HFFc6 (cell line): ENCODE measurements at places on chromosomes 1 and 21. TPM values are rescaled to one million over a fixed set of nuclear protein-coding genes. Genes with fewer than 3 reads are reported as not detected.

GRCh38 chr1:227885648-227886502 is 61.9 kb downstream of the WNT9A start:
- peak; percentile 29 for DNase-seq

DNA sequence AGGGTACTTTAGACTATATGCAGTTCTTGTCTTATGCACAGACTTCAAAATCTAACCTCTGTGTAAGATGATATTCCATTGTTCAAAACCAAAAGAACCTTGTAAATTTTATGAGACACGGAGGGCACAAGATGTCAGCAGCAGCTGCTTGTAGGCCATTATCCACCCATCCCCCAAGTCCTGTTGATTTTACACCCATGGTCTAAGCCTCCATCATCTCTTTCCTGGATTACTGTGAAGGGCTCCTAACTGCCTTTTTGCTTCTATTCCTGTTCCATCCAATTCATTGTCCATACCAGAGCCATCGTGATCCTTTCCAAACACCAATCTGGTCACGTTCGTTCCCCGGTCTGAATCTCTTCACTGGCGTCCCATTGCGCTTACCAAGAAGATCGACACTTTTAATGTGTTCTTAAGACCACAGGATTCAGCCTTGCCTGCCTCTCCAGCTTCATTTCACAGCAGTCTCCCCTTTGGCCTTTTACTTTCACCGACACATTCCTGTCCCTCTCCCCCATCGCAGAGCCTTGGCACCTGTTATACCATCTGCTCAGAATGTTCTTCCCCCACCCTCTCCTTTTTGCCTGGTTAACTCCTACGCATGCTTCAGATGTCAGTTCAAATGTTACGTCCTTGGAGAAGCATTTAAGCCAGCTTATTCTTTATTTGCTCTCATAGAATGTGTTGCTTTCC is 107.3 kb upstream of the POU3F1 start:
- DNase-seq, result no peak

- no peak for DNase-seq
Measured at GRCh38 chr1:36143424-36143823, 5.9 kb downstream of the TRAPPC3 start.

- DNase-seq, result no peak
Measured at GRCh38 chr1:119481951-119482350, 25.1 kb upstream of the HSD3B1 start.

DNA sequence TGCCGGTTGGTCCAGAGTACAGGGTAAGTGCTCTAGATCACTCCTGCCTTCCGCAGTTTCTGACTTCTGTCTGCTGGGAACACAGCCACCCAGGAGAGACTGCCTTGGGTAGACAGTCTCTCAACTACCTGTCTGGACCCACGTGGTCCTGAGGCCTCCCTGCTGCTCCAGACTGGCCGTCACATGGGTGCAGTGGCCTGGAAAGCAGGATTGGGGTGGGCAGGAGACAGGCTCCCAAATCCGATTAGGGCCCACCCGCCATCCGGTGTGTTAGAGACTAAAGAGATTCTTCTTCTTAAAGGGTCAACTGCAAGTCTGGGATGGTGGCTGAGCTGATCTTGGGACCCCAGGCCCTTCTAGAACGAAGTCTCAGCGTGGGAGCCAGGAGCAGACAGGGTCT is 105.5 kb downstream of the EBNA1BP2 start:
- no peak for DNase-seq

GRCh38 chr1:35032384-35032739 is 617 bp upstream of the ZMYM6 start:
- DNase-seq, result no peak

GRCh38 chr21:25387665-25388064 is 219.6 kb downstream of the MRPL39 start:
- no peak for DNase-seq

DNA sequence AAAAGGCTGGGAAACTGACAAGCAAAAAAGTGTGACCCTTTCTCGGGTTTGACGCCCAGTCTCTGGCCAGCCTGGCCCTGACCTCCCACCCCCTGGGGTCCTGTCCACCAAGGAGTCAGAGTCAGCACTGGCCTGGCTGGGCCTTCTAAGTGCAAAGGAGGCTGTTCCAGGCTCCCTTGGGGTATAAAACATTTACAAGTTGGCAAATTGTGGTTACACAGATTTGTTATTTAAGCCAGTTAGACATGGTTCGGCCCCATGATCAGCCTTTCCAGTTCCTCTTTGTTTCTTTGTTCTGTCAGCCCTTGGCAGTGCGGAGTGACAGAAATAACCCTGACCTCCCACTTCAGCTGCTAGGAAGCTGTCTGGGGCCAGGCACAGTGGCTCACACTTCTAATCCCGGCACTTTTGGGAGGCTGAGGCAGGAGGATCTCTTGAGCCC is 161.6 kb upstream of the RAB4A start:
- DNase-seq, result no peak

DNA sequence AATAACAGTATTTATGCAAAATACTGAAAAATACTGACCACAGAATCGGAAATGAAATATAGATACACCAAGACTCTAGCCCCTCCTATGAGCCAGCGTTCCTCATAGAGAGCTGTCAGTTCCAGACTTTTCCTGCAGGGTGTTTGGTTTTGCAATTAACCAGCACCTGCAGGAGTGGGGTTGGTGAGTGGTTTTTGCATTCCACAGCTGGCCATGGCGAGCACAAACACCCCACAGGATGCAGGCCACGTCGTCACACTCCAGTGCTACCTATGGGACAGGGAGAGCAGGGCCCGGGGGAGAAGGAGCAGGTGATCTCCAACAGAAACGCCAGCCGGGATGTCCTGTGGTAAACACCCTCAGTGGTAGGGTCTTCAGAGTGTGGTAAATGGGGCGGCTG is 94.1 kb downstream of the ERG start:
- DNase-seq, result no peak

GRCh38 chr1:10399444-10399941 is 629 bp downstream of the PGD start:
- peak; percentile 27 for DNase-seq

TSPAN2 gene
- 5.0 to 6.9 TPM (median 5.9 TPM) in 3 replicates for total RNA-seq

ADGRL4 gene
- 13.0 to 24.7 TPM (median 14.9 TPM) in 3 replicates for total RNA-seq

CKS1B gene
- 61.9 to 107 TPM (median 98.3 TPM) in 3 replicates for total RNA-seq

XCL1 gene
- not detected in 3 replicates for total RNA-seq

ADAMTS5 gene
- total RNA-seq, result 5.5 and 12.1 TPM in 2 replicates

DIRAS3 gene
- 0.92 to 2.7 TPM (median 1.4 TPM) in 3 replicates for total RNA-seq
